ENCODE measurements at places on chromosomes 3 and 15.
A peak's percentile ranks its signal among the peaks of the same experiment; 100 is the strongest.

GRCh38 chr3:42163622-42164244 lies 72.6 kb downstream of the TRAK1 start:
- peak; percentile 13 for DNase-seq

- no peak for DNase-seq
These were observed 198.0 kb upstream of the PFN2 start for GRCh38 chr3:150168698-150169097.

GRCh38 chr3:18086760-18087159 lies 338.4 kb downstream of the SATB1 start:
- DNase-seq = no peak

DNA sequence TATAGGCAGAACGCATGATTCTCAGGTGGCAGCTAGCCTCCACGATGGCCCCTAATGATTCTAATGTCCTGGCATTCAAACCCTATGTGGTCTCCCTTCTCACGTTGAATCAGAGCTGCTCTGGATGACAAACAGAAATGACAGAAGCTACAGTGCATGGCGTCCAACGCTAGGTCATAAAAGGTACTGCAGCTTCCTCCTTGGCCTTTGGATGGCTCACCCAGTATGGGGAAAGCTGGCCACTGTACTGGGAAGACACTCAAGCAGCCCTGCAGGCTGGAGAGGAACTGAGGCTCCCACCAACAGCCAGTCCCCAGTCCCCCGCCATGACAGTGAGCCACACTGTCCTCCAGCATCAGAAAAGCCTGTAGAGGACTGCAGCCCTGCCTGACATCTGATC lies 286.3 kb downstream of the FAM43A start:
- no peak for DNase-seq

GRCh38 chr3:133531981-133532380 lies 41.5 kb upstream of the CDV3 start:
- no peak for DNase-seq

- no peak for DNase-seq
These were observed 2.1 kb downstream of the ACOX2 start for GRCh38 chr3:58534592-58535494.

DNA sequence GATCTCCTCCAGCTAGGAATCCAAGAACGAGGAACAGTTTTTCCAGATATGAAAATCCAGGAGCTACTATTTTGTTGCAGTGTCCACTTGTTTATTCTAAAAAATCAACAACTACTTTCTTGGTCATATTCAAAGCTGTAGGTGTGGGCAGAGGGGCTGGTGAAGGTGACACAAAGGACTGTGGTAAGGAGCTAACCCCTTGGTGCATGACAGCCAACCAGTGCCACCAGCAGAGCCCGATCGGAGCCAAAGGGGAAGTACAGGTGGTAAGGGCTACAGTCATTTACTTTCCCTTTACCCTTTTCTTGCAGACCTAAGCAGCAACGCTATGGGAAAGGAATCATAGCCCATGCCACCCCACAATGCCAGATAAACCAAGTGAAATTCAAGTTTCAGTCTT lies 30.7 kb downstream of the PLA1A start:
- DNase-seq = no peak

DNA sequence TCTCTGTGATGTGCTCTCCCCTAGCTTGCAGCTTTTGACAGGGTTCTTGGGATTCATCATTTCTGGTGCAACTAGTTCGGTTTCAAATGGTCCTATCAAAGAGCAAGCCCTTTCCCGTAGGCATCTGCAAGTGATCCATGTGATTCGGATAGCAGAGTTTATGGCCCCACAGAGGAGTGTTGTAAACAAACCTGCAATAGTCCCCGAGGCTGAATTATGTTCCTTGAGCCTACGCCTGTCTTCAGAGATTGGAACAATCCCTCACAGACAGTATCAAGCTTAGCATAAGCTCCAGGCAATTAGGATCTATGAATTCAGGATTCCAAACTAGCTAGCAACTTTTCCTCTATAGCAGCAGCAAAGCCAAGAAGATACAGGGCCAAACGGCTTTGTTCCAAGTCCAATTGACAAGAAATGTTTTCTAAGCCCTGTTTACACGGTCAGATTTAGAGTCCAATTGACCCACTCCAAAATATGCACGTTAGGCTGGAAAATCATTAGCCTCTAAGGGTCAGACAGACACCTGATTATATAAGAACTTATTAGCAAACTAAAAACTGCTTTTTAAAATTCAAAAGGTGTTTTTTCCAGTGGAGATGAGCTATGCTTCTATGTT lies 24.8 kb downstream of the LNP1 start:
- DNase-seq = no peak

DNA sequence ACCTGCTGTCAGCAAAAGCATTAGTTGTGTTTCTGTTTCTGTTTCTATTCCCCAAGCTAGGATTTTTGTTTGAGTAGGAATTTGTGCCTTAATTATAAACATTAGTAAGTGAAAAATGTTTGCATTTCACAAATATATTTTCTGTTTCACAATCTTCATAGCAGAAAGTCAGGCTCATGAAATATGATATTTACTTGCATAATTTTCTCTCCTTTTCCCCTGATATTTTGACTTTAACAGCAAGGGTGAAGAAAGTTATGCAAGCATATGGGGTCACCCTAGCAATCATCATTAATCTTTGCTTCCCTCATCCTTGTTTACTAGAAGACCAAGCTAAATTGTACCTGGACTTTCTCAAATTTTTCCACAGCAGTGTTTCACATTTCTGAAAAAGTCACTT lies 140.3 kb upstream of the SEMA6D start:
- DNase-seq = no peak

DNA sequence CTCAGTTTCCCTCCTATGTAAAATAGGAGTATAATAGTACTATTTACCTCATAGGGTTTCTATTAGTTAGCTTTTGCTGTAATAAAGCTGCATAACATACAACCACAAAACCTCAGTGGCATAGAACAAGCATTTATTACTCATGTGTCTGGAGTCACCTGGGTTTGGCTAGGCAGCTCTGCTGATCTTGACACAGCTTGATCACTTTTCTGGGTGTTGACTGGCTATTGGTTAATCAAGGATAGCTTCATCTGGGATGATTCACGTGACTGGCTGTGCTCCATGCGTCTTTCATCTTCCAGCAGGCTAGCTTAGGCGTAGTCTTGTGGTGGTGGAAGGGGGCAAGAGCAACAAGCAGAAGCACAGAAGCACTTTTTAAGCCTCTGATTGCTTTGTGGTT lies 112.6 kb downstream of the SQOR start:
- DNase-seq = no peak

DNA sequence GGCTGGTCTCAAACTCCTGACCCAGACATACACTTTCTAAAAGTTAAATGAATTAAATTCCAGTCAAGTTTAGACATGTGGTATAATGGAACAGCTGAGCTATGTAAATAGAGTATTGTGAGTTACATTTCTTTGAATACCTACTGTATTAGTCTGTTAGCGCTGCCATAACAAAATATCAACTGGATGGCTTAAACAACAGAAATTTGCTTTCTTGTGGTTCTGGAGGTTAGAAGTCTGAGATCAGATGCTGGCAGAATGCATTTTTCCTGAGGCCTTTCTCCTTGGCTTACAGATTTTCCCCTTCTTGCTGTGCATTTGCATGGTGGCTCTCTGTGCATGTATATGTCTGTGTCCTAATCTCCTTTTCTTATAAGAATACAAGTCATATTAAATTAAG lies 101.5 kb upstream of the TGFBR2 start:
- DNase-seq = no peak
